DND-41 (cell line): ENCODE measurements at places on chromosomes 1 and 21.
A peak's percentile ranks its signal among the peaks of the same experiment; 100 is the strongest.

- no peak overlapping the region for H3K4me3 ChIP-seq
- H3K27me3 ChIP-seq = peaks cover 8% of the 10 kb centered on the region
- H3K27ac ChIP-seq = no peak overlapping the region
These were observed 207.1 kb downstream of the ROR1 start for GRCh38 chr1:63980740-63981407.

GRCh38 chr1:85463731-85464496 lies 1.0 kb downstream of the DDAH1 start:
- no peak for DNase-seq
- H3K36me3 ChIP-seq = no peaks in the 10 kb centered on the region
- no peak overlapping the region for H3K27ac ChIP-seq
- no peaks in the 10 kb centered on the region for H3K4me1 ChIP-seq

DNA sequence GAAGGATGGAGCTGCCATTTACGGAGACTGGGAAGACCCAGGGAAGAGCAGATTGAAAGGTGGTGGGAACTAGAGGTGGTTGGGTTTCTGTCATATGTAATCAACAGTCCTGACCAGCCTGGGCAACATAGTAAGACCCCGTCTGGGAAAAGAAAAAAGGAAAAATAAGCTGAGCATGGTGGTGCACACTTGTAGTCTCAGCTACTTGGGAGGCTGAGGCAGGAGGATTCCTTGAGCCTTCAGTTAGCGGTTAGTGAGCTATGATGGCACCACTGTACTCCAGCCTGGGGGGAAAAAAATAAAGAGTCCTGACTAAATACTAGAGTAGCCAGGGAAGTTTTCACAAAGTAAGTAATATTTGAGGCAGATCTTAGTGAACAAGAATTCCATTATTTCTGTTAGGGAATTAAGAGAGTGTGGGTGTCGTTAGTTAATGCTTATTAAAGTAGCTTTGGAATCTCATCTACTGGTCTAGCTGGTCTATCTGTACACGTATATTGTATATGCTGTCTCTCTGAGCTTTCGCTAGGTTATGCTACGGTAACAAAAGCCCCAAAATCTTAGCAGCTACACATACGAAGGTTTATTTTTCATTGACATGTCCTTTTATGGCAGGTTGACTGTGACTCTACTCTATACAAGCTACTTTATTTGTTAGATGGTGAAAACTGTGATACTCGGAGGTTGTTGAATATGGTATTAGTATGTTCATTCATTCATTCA lies 4.4 kb downstream of the NBPF1 start:
- no peak overlapping the region for H3K4me3 ChIP-seq
- no peaks in the 10 kb centered on the region for H3K27me3 ChIP-seq
- no peak overlapping the region for H3K27ac ChIP-seq

DNA sequence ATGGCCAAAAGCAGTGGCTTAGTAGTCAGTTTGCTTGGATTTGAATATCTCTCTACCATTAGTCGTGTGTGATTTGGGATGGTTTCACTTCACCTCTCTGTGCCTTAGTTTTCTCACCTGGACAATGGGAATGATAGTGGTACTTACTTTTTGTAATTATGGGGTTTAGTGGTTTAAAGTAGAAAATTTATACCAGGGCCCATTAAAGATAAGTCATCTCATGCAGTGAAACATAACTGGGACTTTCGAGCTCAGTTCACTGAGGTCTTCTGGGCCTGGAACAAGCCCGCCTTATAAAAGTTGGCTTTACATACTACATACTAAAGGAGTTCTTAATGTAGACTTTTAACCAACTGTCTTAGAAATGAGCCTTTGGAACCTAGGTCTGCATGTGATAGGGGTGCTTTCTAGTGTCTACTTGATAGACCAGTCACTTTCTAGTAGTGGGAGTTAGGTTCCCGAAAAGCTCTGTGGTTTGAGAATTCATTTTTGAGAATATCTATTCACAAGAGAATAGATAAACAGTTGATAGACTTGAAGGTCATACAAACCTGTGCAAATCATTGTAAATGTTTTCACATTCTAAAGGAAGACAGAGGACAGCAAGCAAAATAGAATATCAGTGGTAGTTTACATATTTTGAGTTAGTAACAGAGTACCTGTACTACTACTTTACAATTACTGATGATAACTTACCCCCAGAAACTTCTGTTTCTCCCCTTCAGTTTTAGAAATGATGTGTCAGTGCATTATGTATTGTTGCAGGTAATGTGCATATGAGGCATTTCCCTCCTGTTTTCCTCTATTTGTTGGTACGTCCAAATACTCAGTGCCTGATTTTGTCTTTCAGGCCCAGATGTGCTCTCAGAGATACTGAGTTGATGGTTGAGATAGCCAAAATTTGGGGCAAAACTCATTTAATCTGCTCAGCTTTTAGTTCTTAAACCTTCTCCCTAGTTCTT lies 48.0 kb downstream of the DYRK1A start:
- H3K4me1 ChIP-seq = no peaks in the 10 kb centered on the region
- no peak overlapping the region for H3K27ac ChIP-seq
- DNase-seq = no peak
- H3K36me3 ChIP-seq = no peaks in the 10 kb centered on the region; the same call in 1 of the 2 replicates
- H3K4me3 ChIP-seq = no peak overlapping the region

DNA sequence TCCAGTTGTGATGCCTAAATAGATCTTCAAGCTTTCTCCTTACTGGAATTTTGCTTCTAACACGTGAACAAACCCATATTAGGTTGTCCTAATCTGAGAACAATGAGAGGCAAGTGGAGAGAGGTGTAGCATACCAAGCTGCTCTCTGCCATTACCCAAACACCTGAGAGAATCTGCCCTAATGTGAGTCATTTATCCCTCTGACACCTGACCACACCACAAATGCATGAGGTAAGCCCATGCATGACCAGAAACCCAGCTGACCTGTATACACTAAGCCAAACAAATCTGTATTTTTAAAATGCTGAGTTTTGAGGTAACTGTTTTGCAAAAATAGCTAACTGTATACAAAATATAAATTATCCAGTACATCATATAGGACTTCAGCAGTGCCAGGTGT lies 1458.1 kb upstream of the B3GALT2 start:
- no peaks in the 10 kb centered on the region for H3K27me3 ChIP-seq
- no peaks in the 10 kb centered on the region for H3K4me1 ChIP-seq
- no peak overlapping the region for H3K4me3 ChIP-seq

DNA sequence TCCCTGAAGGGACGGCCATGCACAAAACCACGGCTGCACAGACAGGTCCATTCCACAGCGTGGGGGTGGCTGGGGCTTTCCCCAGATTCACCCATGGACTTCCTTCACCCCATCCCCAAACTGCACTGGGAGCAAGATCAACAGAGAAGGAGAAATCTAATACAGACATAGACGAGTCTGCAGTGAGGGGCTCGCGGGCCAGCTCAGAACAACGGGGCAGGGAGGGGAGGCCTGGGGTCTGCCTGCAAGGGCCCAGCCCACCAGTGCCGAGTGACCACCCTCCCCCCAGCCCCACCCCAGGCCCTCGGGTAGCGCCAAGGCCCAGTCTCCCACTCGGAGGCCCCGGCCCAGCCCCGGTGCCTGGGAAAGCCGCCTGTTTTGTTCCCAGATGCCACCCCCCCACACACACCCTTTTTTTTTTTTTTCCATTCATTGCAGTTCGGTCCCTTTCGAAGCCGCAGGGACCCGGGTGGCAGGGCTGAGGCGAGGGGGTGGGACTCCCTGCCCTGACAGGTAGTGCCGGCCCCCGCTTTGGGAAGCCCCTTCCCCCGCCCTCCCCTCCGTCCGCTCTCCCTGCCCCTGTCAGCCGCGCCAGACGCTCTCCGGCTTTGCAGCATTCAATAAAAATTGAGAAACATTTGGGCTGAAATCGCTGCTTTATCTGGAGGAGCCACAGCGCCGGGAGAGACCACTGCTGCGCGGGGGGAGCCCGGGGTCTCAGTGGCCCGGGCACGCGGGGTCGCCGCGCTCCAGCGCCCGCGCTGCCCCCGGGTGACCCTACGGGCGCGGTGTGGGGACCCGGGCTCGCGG lies 543 bp upstream of the EPHB2 start:
- H3K4me3 ChIP-seq = no peak overlapping the region
- H3K36me3 ChIP-seq = no peaks in the 10 kb centered on the region
- DNase-seq = no peak
- H3K4me1 ChIP-seq = no peaks in the 10 kb centered on the region
- no peak overlapping the region for H3K27ac ChIP-seq

DNA sequence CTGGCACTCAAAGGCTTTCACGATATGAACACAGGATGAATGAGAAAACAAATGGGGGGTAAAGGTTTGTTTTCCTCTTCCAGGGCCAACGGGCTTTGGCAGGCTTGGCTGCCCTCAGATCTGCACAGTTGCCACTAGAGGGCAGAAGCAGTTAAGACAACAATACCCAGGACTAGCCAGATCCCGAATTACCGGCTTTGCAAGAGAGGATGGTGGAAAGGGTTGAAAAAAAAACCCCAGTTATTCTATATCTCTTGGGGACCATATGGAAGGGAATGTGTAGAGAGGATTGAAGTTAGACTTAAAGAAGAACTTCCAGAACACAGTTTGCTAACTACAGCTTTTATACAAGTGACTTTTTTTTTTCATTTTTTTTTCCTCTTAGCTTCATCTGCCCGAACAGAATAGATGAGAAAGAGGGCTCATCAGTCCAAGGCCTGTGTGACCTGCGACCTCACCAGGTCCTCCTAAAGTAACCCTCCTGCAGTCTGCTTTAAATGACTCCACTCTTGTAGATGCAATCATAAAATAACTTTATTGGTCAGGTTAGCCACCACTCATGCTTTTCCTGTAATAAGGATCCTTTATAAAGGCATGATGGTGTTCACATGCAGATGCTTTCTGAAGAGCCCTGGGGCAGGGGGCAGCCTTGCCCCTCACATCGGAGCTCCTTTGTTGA lies 10.7 kb downstream of the FMOD start:
- peaks cover 13% of the 10 kb centered on the region for H3K4me1 ChIP-seq
- H3K27me3 ChIP-seq = peaks cover 55% of the 10 kb centered on the region
- H3K36me3 ChIP-seq = no peaks in the 10 kb centered on the region
- no peak overlapping the region for H3K27ac ChIP-seq
- DNase-seq = peak; percentile 73

DNA sequence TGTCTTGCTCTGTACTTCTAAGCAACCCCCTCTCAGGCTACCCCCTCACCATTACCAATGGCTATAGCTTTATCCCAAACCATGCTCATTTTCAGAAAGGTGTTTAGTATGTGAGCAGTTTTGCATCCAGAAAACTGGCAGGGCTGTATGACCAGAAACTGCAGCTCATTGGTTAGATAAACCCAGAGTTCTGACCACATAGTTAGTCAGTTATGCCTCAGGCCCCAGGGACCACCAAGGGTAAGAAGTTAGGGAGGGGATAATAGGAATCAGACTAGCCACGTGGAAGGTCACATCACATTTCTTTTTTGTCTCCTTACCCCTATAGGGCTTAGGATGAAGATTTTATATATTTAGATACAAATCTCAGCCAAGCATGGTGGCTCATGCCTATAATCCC lies 1.2 kb downstream of the ITGA10 start:
- H3K27ac ChIP-seq = no peak overlapping the region
- H3K36me3 ChIP-seq = peaks cover 20% of the 10 kb centered on the region
- no peaks in the 10 kb centered on the region for H3K4me1 ChIP-seq
- no peak overlapping the region for H3K4me3 ChIP-seq

- peaks cover 90% of the 10 kb centered on the region for H3K36me3 ChIP-seq
- H3K27me3 ChIP-seq = no peaks in the 10 kb centered on the region
- no peak for DNase-seq
- peaks cover 22% of the 10 kb centered on the region for H3K4me1 ChIP-seq
- H3K4me3 ChIP-seq = no peak overlapping the region
These were observed 10.4 kb downstream of the DTL start for GRCh38 chr1:212045981-212046380.

DNA sequence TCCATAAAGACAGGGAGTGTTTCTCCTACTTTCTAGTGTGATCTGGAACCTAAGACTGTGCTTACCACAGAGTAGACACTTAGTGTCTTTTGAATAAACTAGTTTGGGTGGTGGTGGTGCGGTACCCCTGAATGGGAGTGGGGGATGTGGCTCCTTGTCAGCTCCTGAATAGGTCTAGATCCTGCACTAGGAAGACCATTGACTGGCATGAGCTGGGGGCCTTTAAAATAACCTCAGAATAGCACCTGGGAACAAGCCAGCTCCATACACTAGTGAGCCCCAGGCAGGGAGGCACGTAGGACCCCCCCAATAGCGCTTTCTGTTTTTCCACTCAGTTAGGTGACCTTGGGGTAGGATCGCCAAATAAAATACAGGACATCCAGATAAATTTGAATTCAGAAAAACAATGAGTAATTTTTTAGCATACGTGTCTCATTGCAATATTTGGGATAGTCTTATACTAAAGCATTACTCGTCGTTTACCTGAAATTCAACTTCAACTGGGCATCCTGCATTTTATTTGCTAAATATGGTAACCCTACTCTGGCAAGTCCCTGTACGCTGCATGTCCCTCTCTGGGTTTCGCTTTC lies 45.6 kb downstream of the AZIN2 start:
- peak overlapping the region; percentile 99 for H3K27ac ChIP-seq
- H3K36me3 ChIP-seq = no peaks in the 10 kb centered on the region
- no peaks in the 10 kb centered on the region for H3K27me3 ChIP-seq

- no peaks in the 10 kb centered on the region for H3K4me1 ChIP-seq
- H3K27ac ChIP-seq = no peak overlapping the region
- no peaks in the 10 kb centered on the region for H3K27me3 ChIP-seq
- no peak overlapping the region for H3K4me3 ChIP-seq
- no peak for DNase-seq
These were observed 73.6 kb downstream of the JMJD4 start for GRCh38 chr1:227661495-227661894.

- no peaks in the 10 kb centered on the region for H3K4me1 ChIP-seq
- no peaks in the 10 kb centered on the region for H3K36me3 ChIP-seq
- H3K27ac ChIP-seq = no peak overlapping the region
- no peak for DNase-seq
These were observed 757 bp upstream of the SEMA4A start for GRCh38 chr1:156152628-156153027.

- no peak overlapping the region for H3K4me3 ChIP-seq
- no peak overlapping the region for H3K27ac ChIP-seq
- no peak for DNase-seq
- no peaks in the 10 kb centered on the region for H3K36me3 ChIP-seq
These were observed 46.1 kb downstream of the NPHS2 start for GRCh38 chr1:179529482-179530195.

- no peaks in the 10 kb centered on the region for H3K27me3 ChIP-seq
- H3K4me1 ChIP-seq = no peaks in the 10 kb centered on the region
- no peak overlapping the region for H3K27ac ChIP-seq
These were observed 95.0 kb downstream of the ASTN1 start for GRCh38 chr1:177069490-177069889.

- H3K36me3 ChIP-seq = peaks cover 10% of the 10 kb centered on the region; the same call in 1 of the 2 replicates
- no peaks in the 10 kb centered on the region for H3K27me3 ChIP-seq
- H3K4me1 ChIP-seq = no peaks in the 10 kb centered on the region
These were observed 77.4 kb downstream of the ACBD6 start for GRCh38 chr1:180424848-180425457.

GRCh38 chr1:200474633-200475032 lies 64.8 kb upstream of the ZNF281 start:
- peaks cover 27% of the 10 kb centered on the region for H3K27me3 ChIP-seq
- no peak overlapping the region for H3K4me3 ChIP-seq
- no peaks in the 10 kb centered on the region for H3K4me1 ChIP-seq
- no peak overlapping the region for H3K27ac ChIP-seq
- no peak for DNase-seq
- no peaks in the 10 kb centered on the region for H3K36me3 ChIP-seq

GRCh38 chr1:81042225-81042624 lies 758.5 kb upstream of the ADGRL2 start:
- no peak for DNase-seq
- no peaks in the 10 kb centered on the region for H3K36me3 ChIP-seq
- no peak overlapping the region for H3K27ac ChIP-seq

GRCh38 chr1:25616987-25617624 lies 515 bp downstream of the MAN1C1 start:
- H3K27ac ChIP-seq = no peak overlapping the region
- peaks cover 15% of the 10 kb centered on the region for H3K4me1 ChIP-seq
- peak overlapping the region; percentile 61 for H3K4me3 ChIP-seq
- H3K27me3 ChIP-seq = peaks cover 66% of the 10 kb centered on the region
- DNase-seq = peak; percentile 24
- H3K36me3 ChIP-seq = no peaks in the 10 kb centered on the region
